NCI-H2171 (cell line): ENCODE measurements at places on chromosomes 16 and 17.
A peak's percentile ranks its signal among the peaks of the same experiment; 100 is the strongest.

DNA sequence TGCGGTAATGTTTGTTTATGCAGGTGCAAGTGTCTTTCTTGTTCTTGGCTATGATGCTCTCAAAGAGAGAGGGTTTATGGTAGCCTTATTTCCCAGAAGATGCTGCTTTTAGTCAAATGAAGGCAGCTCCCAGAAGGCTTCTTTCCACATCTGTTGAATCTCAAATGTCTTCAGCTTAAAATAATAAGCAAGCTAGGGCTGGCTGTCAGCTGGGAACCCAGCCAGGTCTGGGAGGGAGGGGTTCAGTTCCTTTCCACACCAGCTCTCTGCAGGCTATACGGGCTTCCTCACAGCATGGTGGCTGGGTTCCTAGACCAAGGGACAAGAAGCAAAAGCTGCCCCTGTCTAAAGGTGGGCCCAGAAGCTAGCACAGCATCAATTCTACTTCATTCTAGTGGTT, 47.4 kb upstream of the ATF7IP2 start:
- DNase-seq = peak; percentile 25

- no peak for DNase-seq
These were observed 6.5 kb upstream of the USP32 start for GRCh38 chr17:60398227-60398959.

DNA sequence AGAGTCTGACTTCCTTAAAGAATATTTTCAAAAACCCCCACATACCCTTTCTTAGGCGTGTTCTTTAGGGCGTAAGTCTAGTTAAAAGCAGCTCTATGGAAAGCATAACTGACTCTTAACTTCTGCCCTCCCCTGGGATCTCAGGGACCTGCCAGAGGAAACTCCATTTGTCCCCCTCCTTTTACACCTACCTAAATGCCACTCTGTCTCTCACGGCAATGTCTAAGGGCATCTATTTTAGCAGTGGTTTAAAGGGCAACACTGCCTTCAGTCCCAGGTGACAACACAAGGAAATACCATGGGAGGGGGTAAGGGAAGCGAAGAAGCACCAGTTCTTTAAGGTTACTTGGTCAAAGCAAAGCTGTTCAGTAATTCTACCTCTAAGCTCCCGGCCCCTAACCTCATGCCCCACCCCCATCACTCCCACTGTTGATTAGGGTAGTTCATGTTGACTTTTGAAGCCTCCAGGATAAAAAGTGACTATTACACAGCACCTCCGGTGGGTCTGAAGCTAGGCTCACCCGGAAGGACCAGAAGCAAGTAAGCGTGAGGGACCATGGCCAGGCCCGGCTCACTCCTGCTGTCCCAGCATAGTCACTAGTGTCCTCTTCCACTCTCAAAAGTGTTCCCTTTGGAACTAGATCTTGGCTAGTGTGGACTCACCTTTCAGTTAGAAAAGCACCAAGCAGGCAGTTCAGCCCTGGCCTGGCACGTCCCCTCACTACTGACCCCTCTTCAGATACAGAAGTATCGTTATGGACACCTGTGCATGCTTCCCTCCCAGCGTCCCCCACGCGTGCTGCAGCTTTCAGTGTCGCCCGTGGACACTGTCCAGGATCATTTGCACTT, 47.1 kb downstream of the CYTH1 start:
- no peak for DNase-seq

DNA sequence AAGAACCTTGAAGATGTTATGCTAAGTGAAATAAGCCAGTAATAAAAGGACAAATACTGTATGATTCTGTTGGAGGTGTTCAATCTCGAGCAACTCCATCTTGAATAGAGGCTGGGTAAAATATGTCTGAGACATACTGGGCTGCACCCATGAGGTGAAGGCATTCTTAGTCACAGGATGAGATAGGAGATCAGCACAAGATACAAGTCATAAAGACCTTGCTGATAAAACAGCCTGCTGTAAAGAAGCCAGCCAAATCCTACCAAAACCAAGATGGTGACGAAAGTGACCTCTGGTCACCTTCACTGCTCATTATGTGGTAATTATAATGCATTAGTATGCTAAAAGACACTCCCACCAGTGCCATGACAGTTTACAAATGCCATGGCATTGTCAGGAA, 98.1 kb downstream of the RGS9 start:
- DNase-seq = no peak

DNA sequence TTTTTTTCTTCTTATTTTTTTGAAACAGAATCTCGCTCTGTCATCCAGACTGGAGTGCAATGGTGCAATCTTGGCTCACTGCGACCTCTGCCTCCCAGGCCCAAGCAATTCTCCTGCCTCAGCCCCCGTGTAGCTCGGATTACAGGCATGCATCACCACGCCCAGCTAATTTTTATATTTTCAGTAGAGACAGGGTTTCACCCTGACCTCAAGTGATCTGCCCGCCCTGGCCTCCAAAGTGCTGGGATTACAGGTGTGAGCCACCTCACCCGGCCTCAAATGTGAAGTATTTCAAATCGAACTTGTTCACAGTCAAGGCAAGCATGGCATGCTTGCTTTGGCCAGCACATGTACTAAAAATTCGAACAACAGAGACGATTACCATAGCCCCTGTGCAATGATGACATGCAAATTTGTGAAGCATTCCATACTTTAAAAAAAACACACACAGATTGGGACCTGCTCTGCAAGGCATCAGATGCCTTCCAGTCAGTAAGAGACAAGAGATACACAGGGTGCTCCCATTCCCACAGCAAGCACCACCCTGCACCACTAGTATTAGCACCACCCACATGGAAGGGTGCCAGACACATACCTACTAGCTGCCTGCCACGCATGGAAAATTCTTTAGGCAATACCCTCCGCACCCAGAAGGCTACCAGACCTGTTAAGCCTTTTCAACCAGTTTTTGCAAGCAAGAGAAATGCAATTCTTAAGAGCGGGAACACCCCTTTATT, 47.2 kb downstream of the ANKRD11 start:
- DNase-seq = peak; percentile 50

GRCh38 chr17:27511168-27511883, 55.1 kb downstream of the KSR1 start:
- no peak for DNase-seq

DNA sequence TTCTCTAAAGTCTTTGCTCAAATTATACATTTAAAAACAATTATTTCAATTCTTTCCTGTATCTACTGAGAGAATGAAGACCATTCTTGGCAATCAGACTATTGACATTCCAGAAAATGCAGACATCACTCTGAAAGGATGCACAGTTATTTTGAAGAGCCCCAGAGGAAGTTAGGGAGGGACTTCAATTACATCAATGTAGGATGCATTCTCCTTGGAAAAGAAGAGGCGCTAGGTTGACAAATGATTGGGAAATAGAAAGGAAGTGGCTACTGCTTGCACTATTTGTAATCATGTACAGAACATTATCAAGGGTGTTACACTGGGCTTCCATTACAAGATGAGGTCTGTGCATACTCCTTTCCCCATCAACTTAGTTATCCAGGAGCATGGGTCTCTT, 74.3 kb downstream of the SSH2 start:
- no peak for DNase-seq

GRCh38 chr17:78960928-78961327, 18.8 kb downstream of the LGALS3BP start:
- no peak for DNase-seq

- no peak for DNase-seq
These were observed 886.5 kb upstream of the SOX9 start for GRCh38 chr17:71234349-71234748.

DNA sequence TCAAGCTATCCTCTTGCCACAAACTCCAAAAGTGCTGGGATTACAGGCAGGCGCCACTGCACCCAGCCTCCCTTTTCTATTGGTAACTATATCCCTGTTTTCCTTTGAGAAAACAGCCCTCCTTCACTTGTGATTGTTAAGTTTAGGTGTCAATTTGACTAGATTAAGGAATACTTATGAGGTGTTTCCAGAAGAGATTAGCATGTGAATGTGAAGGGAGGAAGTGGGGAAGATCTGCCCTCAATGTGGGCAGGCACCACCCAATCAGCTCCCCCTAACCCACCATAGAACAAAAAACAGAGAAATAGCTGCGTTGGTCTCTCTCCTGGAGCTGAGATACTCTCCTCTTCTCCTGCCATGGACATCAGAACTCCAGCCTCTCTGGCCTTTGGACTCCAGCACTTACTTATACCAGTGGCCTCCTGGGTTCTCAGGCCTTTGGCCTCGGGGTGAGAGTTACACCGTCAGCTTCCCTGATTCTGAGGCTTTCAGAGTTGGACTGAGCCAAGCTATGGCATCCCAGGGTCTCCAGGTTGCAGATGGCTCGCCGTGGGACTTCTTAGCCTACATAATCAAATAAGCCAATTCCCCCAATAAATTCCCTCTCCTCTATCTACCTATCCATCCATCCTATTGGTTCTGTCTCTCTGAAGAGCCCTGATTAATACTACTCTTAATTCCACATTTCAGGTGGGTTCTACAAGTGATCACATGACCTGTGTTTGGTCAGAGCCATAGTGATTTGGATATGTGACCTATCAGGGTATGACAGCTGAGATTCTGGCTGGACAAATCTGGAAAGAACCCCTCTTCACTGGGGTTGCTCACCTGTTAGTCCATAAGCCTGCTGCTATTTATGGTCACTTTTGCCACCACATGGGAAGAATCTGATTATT, 12.0 kb upstream of the STAT3 start:
- no peak for DNase-seq

DNA sequence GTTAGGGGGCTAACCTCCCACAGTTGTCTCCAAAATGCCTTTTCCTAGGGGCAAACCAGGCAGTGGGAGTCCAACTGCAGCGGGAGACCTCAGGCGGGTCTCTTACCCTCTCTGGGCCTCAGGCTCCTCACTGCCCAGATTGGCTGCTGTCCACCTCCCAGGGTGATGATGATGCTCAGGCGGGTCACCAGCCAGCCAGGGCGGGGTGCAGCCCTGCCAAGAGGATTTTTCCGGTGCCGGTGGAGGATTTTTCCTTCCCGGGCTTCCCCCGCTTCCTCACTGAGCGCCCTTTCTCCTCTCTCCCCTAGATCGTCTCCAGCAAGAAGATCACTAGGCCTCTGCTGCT, 22.8 kb downstream of the CPNE2 start:
- no peak for DNase-seq

DNA sequence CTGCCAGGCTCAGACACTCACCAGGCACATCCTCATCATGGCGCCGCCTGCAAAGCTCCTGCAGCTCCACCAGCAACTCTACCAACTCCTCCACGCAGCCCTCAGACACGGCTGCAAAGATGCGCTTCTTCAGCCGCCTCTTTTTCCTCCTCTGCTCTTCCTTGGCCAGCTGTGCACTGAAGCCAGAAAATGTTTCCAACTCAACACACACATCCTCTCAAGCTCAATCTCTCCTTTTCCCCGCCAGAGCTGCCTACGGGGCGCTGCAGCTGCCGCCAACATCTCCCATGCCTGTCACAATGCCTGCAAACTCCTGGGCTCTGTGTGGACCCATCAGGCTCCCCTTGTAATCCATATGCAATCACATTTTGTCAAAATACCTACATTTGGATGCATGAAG, 14.2 kb downstream of the TRPV3 start:
- no peak for DNase-seq

- DNase-seq = no peak
These were observed 81.2 kb downstream of the TOX3 start for GRCh38 chr16:52465711-52466267.

DNA sequence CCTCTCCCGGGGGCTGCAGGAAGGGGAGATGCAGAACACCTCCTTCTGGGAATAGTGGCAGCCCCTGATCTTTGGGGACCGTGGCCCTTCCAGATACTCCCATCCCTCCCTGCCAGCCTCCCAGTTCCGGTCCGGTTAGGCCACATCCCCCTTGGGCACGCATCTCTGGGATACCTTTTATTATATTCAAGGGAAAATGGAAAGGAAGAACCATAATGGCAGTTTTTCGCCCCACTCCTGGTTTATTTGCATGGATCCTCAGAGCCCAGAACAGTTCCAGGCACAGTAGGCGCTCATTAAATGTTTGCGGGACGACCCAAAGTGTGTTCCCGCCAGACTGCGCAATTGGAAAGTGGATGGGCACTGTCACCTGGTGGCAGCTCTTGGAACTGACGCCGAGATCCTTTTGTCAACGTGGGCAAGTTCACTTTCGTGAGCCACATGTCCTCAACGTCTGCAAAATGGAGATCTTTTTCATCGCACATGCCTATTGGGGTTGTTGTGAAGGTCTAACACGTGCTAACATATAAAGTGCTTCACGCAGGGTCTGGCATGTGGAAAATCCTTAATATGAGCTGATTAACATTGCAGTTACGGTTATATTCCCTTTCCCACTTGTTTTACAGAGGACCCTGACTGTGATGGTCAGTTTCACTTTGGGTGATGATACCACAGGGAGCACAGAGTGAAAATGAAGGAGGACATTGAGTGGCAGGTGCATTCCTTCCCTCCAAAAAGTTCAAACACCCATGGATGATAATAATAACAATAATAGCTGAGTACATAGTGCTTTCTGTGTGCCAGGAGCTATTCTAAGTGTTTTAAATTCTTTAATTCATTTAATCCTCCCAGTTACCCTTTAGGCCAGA, 1.7 kb upstream of the GPRC5B start:
- DNase-seq = peak; percentile 69

DNA sequence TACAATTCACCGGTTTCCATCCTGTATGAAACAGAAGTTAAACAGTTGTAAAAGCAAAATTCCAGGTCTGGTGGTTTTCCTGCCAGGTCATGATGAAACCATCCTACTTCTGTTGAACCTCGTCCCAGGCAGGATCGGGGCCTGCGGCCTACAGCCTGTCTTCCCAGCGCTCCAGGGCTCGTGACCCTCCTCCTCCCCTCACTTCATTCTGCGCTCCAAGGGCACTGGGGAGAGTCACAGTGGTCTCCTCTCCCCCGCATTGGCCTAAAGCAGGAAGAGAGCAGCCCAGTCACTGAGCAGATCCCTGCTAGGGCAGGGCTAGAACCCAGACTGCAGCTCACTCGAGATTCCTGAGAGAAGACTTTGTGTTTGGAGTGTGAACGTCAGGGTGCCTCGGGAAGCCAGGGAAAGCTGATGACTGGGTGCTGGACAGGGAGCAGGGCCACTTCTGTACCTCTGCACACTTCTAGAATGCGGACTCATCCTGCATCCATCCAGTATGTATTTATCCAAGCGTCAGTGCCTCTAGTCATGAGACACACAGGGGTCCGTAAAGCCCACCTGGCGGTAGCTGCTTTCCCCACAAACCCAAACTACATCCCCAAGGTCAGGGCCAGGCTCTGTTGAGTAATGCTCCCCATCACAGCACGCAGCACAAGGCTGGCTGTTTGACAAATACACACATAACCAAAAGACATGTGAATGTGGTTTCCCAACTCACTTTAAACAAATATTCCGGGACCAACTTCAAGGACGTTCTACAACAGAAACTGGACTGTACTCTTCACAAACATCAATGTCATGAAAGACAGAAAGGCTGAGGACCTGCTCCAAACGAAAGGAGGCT, 1.7 kb upstream of the ITGAE start:
- DNase-seq = no peak

- peak; percentile 68 for DNase-seq
These were observed 22.1 kb downstream of the FCSK start for GRCh38 chr16:70476272-70477020.

DNA sequence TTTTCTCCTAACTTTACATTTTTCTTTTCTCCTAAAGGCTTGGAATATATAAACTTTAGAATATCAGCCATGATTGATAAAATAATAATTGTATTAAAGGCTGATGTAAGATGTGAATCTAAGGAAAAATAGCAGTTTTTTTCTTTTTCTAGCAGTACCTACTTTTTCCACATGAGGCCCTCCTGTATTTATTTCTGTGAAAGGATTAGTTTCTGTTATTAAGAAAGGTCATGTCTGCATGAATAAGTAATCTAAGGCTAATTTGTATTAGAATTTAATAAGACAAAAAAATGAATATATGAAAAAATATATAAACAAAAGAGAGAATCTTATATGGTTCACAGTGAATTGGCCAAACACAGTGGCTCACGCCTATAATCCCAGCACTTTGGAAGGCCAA, 85.3 kb downstream of the STXBP4 start:
- DNase-seq = no peak
